ENCODE measurements at places on chromosomes 2 and 18.
A peak's percentile ranks its signal among the peaks of the same experiment; 100 is the strongest.

- DNase-seq, result peak; percentile 84
These were observed 32.4 kb upstream of the VIT start for GRCh38 chr2:36663851-36664695.

DNA sequence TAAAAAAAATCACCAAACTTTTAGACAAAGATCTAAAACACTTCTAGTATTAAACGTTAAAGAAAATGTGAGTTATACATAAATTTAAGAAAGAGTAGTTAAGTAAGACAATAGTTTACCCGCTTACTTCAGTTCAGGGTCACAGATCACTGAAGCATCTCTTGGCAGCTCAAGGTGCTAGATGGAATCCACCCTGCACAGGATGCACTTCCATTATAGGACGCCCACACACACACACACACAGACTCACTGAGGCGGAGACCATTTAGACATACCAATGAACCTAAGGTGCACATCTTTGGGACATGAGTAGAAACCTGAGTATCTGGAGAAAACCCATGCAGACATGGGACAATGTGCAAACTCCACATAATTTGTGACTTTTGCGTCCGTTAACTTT, 630.6 kb upstream of the ZNF804A start:
- no peak for DNase-seq

GRCh38 chr18:9097349-9097748, 5.2 kb upstream of the NDUFV2 start:
- no peak for DNase-seq

GRCh38 chr2:172430027-172430426, 2.6 kb downstream of the ITGA6 start:
- DNase-seq, result no peak

- peak; percentile 12 for DNase-seq
These were observed 219.6 kb downstream of the CELF4 start for GRCh38 chr18:37346048-37346447.

GRCh38 chr2:119435081-119435952, 3.7 kb downstream of the TMEM37 start:
- DNase-seq, result no peak

DNA sequence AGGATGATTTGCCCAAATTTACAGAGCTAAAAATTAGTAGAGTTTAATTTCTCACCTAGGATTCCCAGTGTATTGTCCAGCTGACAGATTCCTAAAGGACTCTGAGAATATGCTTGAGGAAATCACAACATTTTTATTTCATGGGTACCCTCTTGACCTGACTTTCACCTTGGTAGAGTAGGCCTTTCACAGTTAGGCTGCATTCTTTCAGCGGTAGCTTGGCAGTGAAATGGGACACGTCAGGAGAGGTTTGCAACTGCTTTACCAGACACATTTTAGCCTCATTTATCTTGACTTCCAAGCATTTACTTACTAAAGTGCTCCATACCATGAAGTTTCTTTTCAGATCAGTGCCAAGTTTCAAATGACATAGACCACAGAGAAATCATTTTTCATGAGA, 937.9 kb upstream of the LRRTM1 start:
- no peak for DNase-seq

Measured in EH (cell line).